ENCODE measurements at places on chromosomes 16 and 17.

GRCh38 chr17:17066021-17066420, 23.8 kb downstream of the MPRIP start:
- DNase-seq, result no peak

DNA sequence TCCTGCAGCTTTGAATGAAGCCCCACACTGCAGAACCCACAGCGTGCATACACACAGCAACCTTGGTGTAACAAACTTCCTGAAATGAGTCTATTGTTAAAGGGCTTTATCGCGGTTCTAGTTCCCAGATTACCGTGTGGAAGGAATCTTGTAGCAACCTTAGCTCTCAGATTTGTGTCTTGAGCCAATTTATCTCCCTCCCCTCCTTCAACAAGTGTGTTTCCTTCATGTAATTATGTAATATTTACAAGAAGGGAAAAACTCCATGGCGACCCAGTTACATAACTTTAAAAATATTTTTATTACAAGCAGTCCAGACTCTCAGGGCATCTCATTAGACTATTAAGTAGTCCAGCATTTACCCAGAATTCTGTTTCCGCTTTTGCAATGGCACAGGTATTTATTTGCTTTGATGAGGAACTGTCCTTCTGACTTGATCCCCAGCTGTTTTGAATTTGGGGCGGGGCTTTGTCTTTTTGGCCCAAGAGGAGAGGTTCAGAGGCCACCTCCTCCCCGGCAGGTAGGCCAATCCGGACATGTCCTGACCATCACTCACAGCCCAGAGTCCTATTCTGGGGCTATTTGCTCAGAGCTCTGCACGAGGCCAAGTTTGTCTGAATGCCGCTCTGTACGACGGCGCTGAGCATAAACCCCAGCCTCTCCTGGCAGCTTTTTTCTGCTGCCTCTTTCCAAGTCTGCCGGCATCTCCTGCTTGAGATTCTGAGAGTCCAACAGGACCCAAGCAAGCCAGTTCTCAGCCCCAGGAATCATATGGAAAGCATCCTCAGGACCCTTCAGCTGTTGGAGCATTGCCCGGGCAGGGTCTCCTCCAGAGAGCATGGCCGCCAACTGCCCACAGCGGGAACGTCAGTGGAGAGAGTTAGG, 35.6 kb downstream of the CLEC16A start:
- no peak for DNase-seq

DNA sequence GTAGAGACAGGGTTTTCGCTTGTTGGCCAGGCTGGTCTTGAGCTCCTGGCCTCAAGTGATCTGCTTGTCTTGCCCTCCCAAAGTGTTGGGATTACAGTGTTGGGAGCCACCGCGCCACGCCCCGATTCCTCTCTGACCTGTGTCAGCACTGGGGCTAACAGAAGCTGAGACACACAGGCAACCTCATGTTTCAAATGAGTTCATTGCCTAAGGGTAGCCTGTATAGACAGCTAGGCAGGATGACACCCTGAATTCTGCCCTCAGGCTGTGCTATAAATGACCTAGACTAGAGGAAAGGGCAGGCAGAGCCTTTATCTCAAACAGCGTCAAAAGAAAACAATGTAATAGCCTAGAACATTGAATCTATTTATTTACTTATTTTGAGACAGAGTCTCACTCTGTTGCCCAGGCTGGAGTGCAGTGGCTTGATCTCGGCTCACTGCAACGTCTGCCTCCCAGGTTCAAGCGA, 2.3 kb upstream of the CDK3 start:
- DNase-seq, result no peak

GRCh38 chr16:15704545-15704987, 54.5 kb downstream of the NDE1 start:
- DNase-seq, result peak; percentile 31

DNA sequence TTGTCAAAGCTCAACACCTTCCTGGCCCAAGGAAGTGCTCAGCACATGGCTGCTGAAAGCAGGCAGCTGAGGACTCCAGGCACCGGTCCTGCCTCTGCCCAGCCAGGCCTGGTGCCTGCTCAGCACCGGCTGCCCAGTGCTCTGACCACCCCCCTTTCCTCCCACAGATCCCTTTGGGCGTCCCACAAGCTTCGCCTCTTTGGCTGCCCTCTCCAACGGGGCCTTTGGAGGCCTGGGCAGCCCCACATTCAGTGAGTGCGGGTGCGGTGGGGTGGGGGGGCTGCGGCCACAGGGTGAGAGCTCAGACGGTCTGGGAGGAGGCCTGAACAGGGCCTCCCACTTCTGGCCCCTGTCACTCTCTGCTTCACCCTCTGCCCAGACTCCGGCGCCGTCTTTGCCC, 10.2 kb downstream of the FBRS start:
- no peak for DNase-seq

DNA sequence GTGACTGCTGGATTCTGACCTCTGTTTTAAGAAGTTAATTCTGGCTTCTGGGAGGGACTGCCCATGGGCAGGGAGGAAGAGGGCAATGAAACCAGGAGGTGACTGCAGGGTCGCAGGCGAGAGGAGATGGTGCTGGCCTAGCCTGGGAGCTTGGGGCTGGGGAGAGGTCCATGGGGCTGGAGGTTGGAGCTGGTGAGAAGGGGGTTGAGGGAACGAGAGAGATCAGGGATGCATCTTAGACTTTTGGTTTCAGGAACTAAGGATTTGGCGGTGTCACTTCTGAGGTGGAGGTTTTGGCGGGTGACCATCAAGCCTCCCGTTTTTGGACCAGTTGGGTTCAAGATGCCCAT, 64.6 kb downstream of the NKD1 start:
- DNase-seq, result no peak
